ENCODE measurements at places on chromosomes 12 and 14. TPM values are rescaled to one million over a fixed set of nuclear protein-coding genes. Genes with fewer than 3 reads are reported as not detected.

The KRT77 gene
- not detected for total RNA-seq

DNA sequence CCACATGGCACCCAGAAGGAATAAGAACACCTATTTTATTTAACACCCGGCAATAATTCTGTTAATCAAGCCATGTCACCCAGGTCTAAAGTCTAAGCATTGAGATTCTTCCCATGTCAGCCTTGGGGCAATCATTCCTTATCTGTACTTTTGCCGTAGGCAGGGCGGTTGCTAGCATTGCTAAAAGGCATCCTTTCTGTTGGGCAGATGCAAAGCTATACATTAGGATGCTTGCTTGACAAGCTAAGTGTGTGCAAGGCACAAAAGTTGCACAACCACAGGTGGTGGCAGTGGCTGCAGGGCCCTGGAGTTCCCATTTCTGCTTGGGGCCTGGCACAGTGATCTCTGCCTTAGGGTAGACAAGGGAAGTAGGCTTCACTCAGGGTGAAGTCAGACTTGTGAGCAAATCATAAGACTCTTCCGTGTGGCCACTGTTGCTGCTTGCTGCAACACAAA is 12.5 kb upstream of the GALNT6 start:
- no peak for DNase-seq

- DNase-seq: no peak
Measured at GRCh38 chr12:89661706-89662330, 46.8 kb downstream of the ATP2B1 start.

DNA sequence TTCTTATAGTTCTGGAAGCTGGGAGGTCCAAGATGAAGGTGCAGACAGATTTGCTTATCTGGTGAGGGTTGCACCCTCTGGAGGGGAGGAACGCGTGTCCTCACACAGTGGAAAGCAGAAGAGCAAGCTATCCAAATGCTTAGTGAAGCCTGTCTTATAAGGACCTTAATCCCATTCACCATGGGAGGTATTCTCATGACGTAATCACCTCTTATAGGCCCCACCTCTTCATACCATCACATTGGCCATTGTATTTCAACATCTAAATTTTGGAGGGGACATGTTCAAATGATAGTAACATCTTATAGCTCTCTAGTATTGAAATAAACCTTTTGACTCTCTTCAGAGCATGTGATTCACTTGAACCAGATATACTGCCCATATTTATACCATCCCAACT is 105.0 kb upstream of the MYF6 start:
- DNase-seq: no peak

The CCNB1IP1 gene
- total RNA-seq: 12.6 TPM

The STYK1 gene
- 0.21 TPM for total RNA-seq

The GNG2 gene
- 11.4 TPM for total RNA-seq
